ENCODE measurements at places on chromosomes 6 and 20. TPM values are rescaled to one million over a fixed set of nuclear protein-coding genes. Genes with fewer than 3 reads are reported as not detected.

DNA sequence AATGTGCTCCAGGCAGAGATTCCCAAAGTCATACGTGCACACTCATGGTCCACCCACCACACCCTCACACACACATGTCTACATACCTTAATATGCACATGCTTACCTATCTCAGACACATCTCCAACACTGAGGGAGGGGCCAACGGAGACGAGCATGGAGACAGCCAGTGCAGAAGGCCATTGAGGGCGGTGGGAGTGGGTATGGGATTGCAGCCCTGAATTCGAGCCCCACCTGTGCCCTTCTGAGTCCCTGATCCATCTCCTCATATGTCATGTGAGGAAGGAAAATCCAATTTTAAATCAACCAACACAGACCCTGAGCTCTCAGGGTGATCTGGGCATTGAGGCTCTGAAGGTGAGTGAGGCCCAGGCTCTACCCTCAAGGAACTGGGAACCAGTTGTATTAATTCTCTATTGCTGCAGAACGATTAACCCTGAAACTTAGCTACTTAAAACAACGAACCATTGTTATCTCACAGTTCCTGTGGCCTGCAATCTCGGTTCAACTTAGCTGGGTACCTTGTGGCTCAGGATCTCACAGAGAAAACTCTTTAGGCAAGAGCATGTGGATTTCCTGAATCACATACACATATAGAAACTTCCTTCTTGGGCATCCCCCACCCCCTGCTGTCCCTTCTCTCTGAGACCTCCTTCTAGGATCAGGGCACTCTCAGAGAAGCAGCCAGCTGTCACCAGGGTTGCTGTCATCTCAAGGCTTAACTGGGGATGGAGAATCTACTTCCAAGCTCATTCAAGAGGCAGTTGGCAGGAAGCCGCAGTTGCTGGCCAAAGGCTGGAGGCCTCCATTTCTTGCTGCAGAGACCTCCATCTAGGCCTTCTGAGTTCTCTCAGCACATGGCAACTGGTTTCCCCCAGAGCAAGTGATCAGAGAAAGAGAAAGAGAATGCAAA lies 28.3 kb downstream of the GLP1R start:
- peak; percentile 18 for DNase-seq

DNA sequence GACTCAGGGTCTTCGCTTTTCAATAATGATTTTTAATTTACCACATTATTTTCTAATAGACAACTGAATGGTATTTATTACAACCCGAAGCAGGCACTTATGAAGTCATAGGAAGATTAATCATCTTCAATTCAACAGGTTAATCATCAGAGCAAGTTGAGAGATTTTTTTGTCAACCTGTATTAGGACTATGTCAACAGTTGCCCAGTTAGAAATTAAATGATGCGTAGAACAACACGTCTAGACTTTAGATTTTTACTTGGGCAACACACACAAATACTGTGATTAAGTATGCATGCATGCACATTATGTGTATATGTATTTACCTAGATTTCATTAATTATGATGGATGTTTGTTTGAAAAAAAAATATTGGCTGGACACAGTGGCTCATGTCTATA lies 4.3 kb downstream of the ILRUN start:
- DNase-seq = no peak

- DNase-seq = no peak
Observed at GRCh38 chr6:136968837-136969236, 46.7 kb downstream of the SLC35D3 start.

DNA sequence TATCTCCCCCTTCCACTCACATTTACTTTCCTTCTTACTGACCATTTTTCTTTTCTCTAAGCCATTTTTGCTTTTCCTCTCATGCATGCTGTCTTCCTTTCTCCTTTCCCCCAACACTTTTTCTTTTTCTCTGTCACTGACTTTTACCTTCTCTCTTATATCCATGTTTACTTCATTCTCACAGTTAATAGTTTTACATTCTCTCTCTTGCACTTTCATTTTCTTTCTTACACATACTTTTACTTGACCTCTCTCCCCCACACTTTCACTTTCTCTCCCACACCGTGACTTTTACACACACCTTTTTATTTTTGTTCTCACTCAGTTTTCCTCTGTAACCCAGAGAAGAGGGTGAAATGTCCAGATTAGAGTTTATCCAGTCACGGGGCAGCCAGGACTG lies 636.3 kb downstream of the PTPRT start:
- DNase-seq = no peak

GRCh38 chr6:46440141-46440540 lies 51.1 kb downstream of the RCAN2 start:
- no peak for DNase-seq

Gene SLC35F1
- 0.91 TPM for total RNA-seq

DNA sequence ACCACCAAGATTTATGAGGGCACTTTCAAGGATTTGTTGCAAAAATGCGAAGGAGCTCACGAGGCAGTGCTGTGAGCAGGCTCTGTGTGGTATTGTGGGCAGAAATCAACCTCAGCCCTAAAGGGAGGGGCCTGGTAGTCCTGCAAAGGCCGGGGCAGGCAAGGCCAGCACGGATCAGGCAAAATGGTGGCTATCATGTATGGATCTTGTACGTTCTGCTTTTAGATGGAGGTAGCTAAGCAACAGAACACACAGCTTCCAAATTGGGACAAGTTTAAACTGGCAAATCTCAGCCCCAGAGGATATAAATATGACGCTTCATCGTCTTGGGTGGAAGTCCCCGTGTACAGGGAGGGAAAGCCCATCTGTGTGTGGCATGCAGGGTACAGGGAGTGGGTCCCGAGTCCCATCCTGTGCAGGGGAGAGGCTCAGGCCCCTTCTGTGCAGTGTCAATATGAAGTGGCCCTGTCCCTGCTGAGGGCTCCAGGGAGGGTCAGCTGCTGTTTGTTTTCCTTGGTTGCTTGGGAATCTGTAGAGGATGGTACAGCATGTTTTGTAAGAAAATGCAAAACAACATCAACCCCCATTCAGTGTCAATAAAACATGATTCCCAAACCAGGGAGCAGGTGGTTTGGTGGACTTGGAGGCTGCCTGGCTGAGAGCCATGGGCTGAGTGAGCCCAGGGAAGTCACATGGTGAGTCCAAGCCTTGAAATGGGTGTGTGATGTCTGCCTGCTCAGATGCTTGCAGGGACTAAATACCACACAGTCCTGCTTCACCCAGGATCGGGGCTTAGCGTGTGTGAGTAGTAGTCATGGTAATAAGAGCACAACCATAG lies 113.0 kb downstream of the SYCP2 start:
- no peak for DNase-seq

GRCh38 chr6:3618642-3619041 lies 132.9 kb downstream of the PXDC1 start:
- DNase-seq = peak; percentile 37

GRCh38 chr6:159494586-159494972 lies 198.5 kb downstream of the SOD2 start:
- DNase-seq = no peak

DNA sequence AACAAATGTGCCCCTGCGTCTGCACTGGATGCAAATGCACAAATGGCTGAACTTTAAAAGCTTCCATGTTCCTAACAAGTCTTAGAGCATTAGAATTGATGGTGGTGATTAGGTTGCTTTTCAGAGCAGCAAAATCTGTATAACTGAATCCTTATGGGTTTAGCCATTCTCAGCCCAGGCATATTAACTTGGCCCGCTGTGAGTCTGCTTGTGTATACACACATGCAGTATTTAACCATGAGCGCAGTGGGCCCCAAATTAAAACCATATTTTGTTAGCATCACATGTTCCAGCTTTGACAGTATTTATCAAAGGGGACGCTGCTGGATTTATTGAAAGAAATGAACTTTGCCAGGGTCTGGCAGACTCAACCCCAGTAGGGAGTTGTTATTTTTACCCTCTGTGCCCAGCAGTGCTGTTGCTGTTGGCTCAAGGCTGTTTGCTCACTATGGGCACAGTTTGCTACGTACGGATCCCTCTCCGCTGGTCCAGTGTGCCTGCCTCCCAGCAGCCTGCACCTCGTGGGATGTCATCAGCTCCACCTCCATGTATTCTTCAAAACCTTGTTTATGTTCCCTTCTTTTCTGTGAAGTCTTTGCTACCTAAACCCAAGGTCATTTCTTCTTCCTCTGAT lies 144.7 kb downstream of the QRSL1 start:
- no peak for DNase-seq

Measured in ureter (tissue), 1 donor.